NAMALWA (cell line): ENCODE measurements at places on chromosomes 4 and X.
A peak's percentile ranks its signal among the peaks of the same experiment; 100 is the strongest.

- no peak for DNase-seq
Measured at GRCh38 chrX:53190363-53190960, 34.5 kb downstream of the KDM5C start.

GRCh38 chr4:39446842-39447573, 11.7 kb downstream of the RPL9 start:
- no peak for DNase-seq

DNA sequence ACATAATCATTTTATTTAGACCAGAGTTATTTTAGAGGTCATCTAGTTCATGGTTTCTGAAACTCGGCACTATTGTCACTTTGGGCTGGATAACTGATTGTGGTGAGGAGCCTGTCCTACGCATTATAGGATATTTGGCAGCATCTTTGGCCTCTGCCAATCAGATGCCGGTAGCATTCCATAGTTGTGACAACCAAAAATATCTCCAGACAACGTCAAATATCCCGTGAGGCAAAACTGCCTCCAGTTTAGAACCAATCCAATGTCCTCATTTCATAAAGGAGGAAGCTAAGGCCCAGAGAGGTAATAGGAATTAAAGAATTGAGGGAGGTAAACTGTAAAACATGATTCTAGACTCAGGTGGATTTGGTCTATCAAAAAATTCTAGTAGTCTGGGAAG, 6.1 kb downstream of the ZMAT1 start:
- no peak for DNase-seq

DNA sequence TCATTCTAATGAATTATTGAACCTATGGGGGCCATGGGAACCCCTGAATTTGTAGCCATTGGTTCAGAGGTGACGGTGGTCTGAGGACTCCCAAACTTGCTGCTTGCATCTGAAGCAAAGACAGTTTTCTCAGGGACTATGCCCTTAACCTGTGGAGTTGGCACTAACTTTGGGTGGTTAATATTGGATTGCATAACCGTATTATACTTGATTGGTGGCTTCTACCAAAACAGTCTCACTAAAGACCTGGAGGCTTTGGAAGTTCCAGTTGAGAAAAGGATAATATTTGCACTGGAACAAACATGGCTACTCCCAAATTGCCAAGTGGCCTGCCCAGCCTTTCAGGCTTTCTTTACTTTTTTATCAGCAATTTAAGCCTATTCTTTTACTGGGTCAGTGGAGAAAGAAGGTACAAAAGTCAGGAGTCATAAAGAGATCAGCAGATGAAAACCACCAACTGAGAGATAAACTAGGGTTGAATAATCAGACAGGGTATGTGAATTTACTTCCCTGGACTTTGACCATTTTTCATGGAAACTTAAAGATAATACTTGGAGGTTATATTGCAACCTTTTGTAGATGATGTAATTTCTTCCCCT, 7.9 kb upstream of the KLHL8 start:
- DNase-seq, result no peak

GRCh38 chrX:23341452-23341851, 6.8 kb downstream of the PTCHD1 start:
- DNase-seq, result no peak

GRCh38 chrX:86171366-86171765, 23.1 kb downstream of the DACH2 start:
- DNase-seq, result peak; percentile 26

GRCh38 chrX:134732676-134733075, 74.4 kb upstream of the PLAC1 start:
- DNase-seq, result no peak

DNA sequence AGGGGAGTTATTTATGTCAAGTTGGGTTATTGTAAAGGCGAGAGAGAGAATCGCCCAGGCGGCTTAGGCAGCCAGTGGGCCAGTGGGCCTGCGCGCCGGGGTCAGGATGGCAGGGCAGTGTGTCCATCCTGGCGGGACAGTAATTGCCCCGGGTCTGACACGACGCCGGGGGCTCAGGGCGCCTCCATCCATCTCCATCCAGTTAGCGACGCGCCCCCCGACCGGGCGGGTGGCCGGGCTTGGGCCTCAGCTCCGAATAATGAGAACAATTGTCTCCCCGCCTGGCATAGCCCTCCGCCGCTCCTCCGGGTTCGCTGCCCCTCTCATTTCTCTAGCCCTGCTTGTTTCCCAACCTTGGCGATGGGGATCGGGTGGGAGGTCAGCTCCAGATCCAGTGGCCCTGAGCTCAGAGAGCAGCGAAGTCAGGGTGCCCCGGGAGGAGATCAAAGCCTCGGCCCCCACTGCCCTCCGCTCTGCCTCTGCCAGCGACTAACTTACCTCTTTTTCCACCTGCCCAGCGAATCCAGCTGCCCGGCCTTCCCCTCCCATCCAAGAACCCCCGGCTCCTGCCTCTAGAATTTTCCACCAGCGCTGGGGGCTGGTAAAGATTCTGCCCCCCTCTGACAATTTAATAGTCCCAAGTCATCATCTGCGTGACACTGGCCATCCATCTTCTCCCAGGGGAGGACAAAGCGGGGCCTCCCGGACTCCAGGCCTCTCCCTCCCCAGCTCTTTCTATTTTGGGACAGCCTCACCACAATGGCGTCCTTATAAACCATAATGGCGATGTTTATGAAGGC, 56.9 kb upstream of the TMEM33 start:
- DNase-seq, result no peak

DNA sequence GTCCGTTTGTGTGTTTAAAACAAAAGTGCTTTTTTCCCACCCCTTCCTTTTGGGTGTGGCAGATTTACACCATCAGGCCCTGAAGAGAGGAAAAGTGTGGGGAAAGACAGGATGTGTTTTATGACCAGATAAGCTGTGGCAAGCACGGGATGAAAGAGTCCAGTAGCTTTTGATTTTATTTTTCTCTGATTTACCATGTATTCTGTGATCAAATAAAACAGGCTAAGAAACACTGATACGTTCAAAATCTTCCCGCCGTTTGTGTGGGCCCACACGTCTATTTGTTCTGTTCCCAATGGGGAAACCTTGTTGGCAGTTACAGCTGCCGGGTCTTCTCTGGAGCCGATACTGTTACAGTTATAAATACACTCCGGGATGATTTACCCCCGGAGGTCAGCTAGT, 10.8 kb downstream of the LRP2BP start:
- DNase-seq, result no peak

DNA sequence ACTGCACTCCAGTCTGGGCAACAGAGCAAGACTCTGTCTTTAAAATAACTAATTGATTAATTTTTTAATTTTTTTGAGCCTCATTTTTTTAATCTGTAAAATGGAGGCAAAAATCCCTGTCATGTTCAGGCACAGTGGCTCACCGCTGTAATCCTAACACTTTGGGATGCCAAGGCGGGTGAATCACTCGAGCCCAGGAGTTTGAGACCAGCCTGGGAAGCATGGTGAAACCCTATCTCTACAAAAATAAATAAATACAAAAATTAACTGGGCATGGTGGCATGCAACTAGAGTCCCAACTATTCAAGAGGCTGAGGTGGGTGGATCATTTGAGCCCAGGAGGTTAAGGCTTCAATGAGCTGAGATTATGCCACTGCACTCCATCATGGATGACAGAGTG, 15.4 kb downstream of the AMTN start:
- DNase-seq, result no peak

- no peak for DNase-seq
Measured at GRCh38 chr4:52111995-52112394, 60.9 kb downstream of the SPATA18 start.

DNA sequence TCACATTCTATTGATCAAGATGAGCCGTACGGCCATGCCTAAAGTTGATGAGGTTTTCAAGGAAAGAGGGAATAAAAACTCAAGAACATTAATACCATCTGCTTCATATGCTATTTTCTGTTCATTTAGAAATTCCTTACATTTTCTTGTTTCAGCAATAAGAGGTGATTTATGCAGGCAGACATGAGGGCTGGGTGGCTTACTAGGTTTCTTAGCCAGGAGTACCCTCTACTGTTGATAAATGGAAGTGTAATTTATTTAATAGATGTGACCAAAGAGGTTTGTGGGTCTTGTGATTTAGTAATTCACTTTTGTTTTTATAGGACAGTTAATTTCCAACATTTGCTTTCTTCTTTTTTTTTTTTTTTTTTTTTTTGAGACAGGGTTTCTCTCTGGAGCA, 6.4 kb upstream of the SMIM9 start:
- DNase-seq, result peak; percentile 66

- no peak for DNase-seq
Measured at GRCh38 chr4:109608879-109609278, 48.8 kb downstream of the MCUB start.

GRCh38 chr4:38466401-38466800, 197.6 kb upstream of the KLF3 start:
- DNase-seq, result no peak

DNA sequence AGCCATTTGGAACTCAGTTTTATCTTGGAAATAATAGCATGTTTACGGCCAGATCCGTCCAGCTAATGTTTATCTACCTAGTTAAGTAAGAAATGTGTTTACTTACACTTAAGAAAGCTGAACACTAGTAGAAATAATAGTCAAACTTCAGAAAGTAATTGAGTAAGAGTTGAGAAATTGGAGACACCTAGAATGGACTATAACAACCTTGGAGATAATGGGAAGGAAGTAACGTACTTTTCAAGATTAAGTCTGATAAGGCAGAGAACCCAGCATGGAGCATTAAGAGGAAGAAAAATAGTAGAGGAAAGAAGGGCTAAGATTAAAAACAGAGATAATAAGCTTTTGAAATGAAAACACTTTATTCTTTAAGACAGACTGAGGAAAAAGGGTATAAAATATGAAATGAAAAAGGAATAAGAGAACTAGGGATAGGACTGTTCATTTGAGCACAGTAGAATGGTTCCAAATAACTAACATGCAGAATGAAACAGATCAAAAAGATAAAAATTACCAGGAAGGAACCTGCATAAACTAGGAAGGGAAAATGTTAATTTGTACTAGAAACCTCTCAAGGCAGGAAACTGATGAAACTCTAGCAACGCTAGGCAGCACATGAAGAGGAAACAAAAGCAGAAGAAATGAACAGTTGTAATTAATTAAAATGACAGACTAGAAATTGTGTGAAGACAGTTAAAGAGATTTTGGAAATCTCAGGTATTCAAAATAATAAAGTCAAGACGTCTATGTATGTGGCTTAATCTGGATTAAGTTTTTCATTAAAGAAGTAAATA, 71.7 kb downstream of the FBXW7 start:
- peak; percentile 26 for DNase-seq

GRCh38 chrX:101219116-101219863, at the start of gene DRP2:
Gene DRP2 (plus strand): TSS chrX:101219786. CDS start chrX:101231648, 11,862 bp downstream.
- DNase-seq, result no peak

- no peak for DNase-seq
Measured at GRCh38 chr4:142558851-142559250, 287.2 kb downstream of the INPP4B start.

- no peak for DNase-seq
Measured at GRCh38 chr4:29853833-29854232, 866.3 kb upstream of the PCDH7 start.

DNA sequence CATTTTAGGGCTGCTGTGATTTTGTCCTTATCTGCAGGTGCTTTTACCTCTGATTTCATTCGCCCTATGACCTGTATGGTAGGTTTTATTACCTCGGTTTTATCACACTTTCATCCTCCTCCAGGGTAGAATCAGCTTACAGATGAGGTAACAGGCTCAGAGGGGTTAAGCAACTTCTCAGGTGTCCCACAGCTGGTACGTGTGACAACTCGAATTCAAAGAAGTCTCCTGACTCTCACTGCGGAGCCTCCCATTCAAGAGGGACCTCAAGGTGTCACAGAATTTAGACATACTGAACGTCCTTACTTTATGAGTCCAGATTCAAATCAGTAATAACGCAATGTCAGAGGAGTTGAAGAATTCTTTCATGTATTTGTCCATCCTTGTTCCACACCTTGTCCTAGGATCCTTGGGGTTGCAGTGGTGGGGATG, 12.5 kb upstream of the KIAA0232 start:
- no peak for DNase-seq

DNA sequence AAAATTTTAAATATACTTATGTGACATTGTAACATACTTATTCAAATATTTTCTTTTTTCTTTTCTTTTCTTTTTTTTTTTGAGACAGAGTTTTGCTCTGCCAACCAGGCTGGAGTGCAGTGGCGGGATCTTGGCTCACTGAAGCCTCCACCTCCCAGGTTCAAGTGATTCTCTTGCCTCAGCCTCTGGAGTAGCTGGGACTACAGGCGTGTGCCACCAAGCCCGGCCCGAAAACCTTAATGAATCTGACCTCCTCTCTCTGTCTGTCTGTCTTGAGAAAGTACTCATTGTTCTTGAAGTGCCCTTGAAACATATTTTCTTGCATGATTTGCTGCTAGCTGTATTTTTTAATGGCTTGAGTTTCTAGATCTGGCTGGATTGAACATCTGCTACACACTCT, 136.8 kb downstream of the ANAPC4 start:
- DNase-seq, result no peak

- no peak for DNase-seq
Measured at GRCh38 chrX:152520653-152521052, 69.5 kb upstream of the GABRA3 start.

DNA sequence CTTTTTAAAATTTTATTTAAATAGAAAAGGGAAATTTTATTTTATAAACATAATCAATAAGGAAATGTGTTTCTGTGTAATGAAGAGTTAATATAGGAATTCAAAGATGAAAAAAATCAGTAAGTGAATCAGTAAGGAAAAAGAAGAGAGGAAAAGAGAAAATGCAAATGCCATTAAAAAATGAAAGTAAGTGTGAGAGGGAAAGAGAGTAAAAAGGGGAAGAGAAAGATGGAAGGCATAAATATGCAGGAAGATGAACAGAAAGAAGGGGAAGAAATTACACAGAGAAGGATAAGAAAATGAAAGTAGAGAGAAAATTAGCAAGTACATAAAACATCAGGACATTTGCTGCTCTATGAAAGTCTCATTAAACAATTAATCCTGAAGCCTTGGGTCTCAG, 349.9 kb downstream of the FSTL5 start:
- DNase-seq, result no peak

GRCh38 chr4:48985976-48986653, at the start of gene CWH43:
Gene CWH43 (plus strand): TSS chr4:48986275. CDS start chr4:48986430, 155 bp downstream.
- no peak for DNase-seq

DNA sequence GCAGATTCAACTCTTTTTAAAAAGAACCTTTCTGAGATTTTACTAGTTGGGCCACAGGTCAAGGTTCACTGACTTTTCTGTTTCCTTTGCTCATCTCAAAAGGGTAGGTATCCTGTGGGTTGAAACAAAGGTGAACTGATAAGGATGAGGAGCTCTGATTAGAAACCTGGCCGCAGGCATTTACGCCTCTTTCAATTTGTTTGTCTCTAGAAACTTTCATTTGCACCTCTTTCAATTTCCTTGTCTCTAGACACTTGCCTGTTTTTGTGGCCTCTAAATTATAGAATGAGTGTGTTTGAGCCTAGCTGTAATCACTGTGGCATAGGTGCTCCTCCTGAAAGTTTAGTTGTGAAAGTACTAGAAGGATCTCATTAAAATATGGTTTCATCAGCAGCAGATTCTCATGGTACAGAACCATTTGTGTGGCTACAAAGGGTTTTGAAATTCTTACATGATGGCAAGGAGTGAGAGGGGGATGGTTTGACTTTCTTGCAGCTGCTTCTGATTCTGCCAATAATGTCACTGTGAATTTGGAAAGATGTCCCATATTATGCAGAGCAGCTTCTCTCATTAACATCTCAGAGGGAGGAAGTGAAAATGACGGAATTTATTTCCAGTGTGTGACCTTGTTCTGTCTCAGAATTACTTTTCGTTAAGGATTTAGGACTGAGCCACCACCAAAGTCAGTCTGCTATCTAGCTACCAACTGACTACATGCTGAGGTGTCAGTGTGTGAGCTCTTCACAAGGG, 142.2 kb downstream of the SH2D1A start:
- DNase-seq, result no peak
